ENCODE measurements at places on chromosomes 12 and 14.

GRCh38 chr12:10363658-10363913 lies 26.3 kb downstream of the KLRK1 start:
- no peak for DNase-seq

DNA sequence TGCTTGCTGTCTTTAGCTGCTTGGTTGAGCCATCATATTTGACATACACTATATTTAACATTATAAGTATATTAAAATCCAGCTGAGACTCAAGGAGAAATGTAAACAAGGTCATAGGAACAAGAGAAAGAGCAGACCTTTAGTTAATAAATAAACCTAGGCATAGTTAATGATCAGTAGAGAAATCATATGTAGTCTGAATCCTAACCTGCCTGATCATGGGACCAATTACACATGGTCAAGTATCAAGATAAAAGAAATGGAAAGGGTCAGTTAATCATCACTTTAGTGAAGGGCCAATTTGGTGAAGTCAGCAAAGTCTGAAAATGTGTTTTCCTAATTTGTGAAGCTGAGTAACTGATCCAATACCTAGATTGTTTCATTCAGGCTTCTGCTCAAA lies 7.5 kb downstream of the RNF212B start:
- no peak for DNase-seq

- no peak for DNase-seq
Measured at GRCh38 chr14:68794851-68795596, 2.2 kb upstream of the ZFP36L1 start.

DNA sequence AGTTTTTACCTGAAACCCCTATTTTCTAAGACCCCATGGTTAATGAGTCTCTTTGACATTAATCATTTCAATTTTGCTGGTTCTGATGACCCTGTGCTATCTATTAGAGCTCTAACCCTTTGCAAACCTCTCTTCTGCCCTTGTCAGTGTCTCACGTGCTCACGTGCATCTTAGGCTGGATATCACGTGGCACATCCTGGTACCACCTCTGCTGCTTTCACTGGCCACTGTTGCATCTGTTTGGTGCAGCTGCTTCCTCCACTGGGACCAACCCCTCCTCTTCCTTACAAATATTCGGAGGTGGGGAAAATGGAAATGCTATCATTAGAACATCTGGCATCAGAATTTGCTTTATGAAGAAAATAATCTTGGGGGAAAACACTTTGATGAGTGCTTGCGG lies 119.6 kb downstream of the CRADD start:
- no peak for DNase-seq

- no peak for DNase-seq
Measured at GRCh38 chr14:104268725-104269436, 130.5 kb downstream of the KIF26A start.

GRCh38 chr14:54621686-54622085 lies 54.8 kb downstream of the SAMD4A start:
- no peak for DNase-seq

DNA sequence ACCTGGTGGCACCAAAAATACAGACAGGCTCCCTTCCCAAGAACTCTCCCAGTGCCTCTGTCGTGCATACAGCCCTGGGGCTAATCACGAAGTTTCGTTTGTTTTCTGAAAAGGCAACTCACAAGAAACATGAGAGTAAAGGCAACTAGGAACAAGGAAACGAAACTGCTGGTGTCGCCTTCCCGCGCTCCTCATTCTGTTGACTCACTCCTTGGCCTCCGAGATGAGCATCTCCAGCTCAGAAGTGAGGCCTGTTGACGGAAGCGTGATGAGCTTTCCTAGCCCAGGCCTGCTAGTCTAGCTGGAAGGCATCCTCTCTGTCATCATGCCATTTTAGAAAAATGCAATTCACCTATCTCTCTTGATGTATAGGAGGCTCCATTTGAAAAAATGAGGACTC lies 50.5 kb downstream of the TTC9 start:
- DNase-seq: no peak

DNA sequence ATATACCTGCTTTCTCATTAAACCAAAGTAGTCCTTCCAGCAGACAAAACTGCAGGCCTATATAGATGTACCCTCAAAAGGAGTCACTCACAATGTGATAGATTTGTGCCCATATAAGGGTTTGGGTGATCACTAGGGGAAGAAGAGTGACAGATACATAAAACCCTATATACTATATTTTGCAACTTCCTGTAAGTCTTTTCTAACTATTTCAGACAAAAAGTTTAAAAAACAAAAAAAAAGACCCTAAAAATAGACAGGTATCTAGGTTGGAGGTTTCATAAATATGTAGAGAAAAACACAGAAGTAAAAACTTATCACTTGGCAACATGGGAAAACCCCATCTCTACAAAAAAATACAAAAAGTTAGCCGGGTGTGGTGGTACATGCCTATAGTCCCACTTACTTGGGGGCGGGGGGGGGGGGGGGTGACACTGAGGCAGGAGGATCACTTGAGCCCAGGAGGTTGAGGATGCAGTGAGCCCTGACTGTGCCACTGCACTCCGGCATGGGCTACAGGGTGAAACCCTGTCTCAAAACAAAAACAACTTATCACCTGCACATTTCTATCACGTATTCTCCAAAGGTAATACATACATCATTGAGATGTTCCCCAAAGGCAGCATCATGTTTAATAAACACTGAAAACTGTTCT lies 2.9 kb downstream of the VCPKMT start:
- DNase-seq: no peak

GRCh38 chr12:119410396-119410795 lies 75.9 kb downstream of the CCDC60 start:
- DNase-seq: no peak

GRCh38 chr12:47343684-47344567 lies 264.2 kb upstream of the AMIGO2 start:
- no peak for DNase-seq

- no peak for DNase-seq
Measured at GRCh38 chr14:63388766-63389431, 70.2 kb upstream of the GPHB5 start.

DNA sequence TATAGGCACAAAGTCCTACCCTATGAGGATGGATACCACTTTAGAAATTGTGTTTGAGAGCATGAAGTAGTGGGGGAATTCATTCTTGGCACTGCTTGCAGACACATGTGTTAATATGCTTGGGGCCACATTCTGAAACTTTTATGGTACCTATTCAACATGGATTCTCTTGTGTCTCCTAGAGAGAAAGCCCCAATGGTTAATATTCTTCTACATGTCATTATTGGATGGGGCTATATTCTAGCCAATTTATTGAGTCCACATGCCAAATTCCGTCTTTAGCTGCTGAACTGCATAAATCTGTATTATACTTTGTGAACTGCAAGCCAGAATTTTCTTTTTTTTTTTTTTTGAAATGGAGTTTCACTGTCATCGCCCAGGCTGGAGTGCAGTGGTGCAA lies 140.0 kb downstream of the KICS2 start:
- no peak for DNase-seq

- DNase-seq: no peak
Measured at GRCh38 chr12:54750-55535, 11.6 kb upstream of the IQSEC3 start.

- DNase-seq: no peak
Measured at GRCh38 chr14:61489932-61490331, 168.6 kb downstream of the PRKCH start.

- DNase-seq: no peak
Measured at GRCh38 chr12:8031872-8032241, 659 bp upstream of the FOXJ2 start.

DNA sequence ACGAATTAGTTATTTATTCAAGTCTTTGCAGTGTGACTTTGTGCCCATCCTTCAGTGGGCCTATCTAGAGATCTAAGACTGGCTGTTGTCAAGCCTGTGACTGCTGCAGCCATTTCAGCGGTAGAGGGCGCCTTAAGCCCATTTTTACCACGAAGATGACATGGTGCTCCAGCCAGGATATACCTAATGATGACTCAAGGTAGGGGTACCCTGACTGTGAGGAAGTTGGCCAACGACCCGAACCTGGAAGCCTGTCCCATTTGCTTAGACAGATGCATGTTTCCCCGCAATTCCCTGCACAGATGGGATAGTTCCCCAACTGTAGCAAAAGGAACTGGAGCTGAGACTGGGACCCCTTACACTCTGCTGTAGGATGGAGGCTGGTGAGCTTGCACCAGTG lies 41.3 kb downstream of the RAB3IP start:
- DNase-seq: no peak

GRCh38 chr14:72098210-72098609 lies 166.0 kb downstream of the RGS6 start:
- no peak for DNase-seq

GRCh38 chr14:94700336-94700735 lies 69.6 kb downstream of the GSC start:
- no peak for DNase-seq

- DNase-seq: no peak
Measured at GRCh38 chr12:96020314-96021003, 14.9 kb downstream of the LTA4H start.

- no peak for DNase-seq
Measured at GRCh38 chr14:94816113-94816512, 46.2 kb upstream of the GSC start.

GRCh38 chr14:27863166-27863565 lies 903.4 kb upstream of the FOXG1 start:
- DNase-seq: no peak

Measured in stimulated activated CD8-positive, alpha-beta memory T cell treated with anti-CD3 and anti-CD28 coated beads, Interleukin-7, amount 100 ng/mL, for 1 hour (primary cell).